Placental pericyte (primary cell): ENCODE measurements at places on chromosomes 11 and 22. TPM values are rescaled to one million over a fixed set of nuclear protein-coding genes. Genes with fewer than 3 reads are reported as not detected.

Gene THAP12
- 37.6 and 49.5 TPM in 2 replicates for total RNA-seq

Gene C11orf71
- total RNA-seq: 3.9 and 5.6 TPM in 2 replicates

Gene DMC1
- total RNA-seq: 0.88 and 4.3 TPM in 2 replicates

Gene PANX3
- not detected in 2 replicates for total RNA-seq

Gene SOX6
- 5.9 and 10.0 TPM in 2 replicates for total RNA-seq
